Activated CD8-positive, alpha-beta memory T cell treated with anti-CD3 and anti-CD28 coated beads for 4 hours (primary cell): ENCODE measurements at places on chromosomes 3 and 15.

DNA sequence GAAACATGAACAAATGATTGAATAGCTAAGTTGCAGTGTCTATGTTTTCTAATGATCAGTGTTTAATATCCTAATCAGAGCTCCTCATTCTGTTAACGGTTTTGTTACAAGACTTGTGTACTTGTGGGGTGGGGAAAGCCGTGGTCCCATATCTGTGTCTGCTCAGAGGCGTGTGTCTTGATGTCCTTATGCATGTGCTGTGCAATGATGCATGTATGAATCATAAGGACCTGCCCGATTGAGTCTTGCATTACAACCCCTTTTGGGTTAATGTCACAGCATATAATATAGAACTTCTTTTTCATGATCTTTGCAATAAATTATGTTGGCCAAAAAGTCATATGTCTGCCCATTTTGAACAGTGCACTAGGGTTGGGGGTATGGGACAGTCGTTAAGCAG lies 233.4 kb downstream of the ITPR1 start:
- DNase-seq = no peak

DNA sequence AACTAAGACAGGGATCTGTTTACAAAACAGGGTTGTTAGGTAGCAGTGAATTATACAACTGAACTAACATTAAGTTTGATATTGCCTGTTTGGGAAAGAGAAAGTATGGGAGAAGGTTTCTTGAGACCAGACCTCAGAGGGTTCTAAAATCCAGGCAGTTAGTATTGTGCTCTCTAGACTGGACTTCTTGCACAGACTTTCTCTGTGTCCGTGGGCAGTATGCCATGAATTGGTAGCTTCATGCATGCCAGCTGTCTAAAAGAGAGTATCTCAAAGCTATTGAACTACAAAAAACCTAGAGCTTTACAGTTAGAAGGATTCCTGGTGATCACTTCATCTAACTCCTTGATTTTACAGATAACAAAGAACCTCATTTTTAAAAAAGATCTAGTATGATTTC lies 12.5 kb downstream of the SAMD7 start:
- DNase-seq = no peak

DNA sequence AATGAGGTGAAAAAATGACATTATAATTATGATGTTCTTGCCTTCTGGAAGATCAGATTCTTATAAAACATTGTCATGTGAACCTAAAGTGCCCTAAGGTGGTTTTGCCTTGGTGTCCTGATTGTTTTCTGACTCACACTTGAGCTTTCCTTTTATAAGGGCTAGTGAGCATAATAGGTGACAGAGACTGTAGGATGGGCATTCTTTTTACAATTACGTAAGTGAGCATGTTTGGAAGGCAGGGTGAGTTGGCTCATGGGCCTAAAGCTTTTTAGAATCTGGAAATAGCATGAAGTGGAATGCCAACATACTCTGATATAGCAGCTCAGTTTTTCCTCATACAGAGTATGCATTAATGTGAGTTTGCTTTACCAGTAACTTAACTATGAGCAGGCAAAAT lies 41.2 kb downstream of the CRYBG3 start:
- no peak for DNase-seq

GRCh38 chr3:10389995-10390394 lies 69.1 kb upstream of the SEC13 start:
- DNase-seq = no peak

DNA sequence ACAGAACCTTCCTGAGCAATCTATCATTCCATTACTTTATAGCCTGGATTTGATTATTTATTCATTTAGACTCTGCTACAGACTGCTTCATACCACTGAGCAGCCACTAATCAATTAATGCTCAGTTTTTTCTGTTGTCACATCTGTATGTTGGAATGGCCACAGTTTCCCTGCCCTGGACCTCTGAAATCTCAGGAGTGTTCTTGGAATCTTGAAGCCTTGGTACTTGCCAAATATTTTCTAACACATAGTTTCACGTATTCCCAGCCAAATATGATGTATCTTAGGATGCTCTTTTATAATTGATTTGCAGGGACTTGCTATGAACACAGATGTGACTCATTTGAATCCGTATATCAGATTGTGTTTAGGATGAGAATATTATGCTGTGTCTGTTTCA lies 225.8 kb downstream of the TAFA4 start:
- DNase-seq = no peak
